Tibial nerve (tissue), 4 donors: ENCODE measurements at places on chromosomes 4 and X.

DNA sequence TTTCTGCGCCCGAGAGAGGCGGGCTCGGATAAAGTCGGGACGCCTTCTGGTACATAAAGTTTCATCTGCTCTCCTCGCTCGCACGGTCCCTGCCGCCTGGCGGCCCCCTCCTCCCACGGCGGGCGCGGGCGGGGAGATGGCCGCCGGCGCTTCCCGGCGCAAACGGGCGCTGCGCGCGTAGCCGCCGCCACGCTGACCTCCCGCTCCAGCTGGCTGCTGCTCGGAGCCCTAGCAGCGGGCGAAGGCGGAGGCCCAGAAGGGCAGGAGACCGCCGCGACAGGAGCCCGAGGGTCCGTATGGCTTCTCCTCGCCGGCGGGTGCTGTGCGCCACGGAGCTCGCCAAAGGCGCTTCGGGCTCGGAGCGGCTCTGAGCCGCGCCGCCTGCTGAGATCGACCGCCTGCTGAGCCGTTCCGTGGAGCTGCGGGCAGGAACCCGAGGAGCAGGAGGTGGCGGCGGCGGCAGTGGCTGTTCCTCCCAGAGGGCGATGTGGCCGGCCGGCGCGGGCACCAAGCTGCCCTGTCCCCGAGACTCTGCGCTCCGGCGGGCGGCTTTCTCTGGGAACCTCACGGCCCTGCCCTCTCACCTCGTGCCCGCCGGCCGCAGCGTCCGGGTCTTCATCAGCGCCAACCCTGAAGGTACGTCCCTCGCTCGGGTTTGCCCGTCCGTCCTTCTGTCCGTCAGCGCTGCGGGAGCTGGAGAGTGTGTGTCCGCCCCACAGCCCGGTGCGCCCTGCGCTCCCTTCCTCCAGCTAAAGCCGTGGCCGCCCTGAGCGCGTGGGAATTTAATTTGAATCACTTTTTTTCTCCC, at the start of gene NWD2:
Gene NWD2, plus strand, starts transcription at position 161 of the 808 bp plus-strand sequence. Its CDS starts 325 bp downstream, at position 486.
- DNase-seq = no peak

GRCh38 chr4:143251779-143252178, 67.1 kb downstream of the USP38 start:
- no peak for DNase-seq

DNA sequence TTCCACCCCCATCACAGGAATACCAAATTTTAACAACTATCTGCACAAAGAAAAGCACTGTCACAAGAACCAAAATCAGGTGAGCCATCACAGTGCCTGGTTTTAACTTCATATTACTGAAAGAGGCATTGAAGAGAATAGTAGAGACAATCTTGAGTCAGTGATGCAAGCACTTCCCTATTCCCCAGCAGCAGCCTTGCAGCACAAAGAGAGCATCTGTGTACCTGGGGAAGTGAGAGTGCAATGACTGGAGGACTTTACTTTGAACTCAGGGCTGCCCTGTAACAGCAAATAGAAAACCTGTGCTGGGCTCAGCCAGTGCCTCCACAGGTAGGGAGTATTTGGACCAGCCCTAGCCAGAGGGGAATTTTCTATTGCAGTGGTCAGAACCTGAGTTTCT, 361.8 kb downstream of the TEX13C start:
- no peak for DNase-seq

- DNase-seq = no peak
Measured at GRCh38 chrX:67726018-67726417, 182.2 kb downstream of the AR start.

- no peak for DNase-seq
Measured at GRCh38 chr4:176875446-176875930, 82.8 kb upstream of the VEGFC start.

- peak; percentile 53 for DNase-seq
Measured at GRCh38 chrX:15242899-15243555, 26.9 kb downstream of the ASB9 start.

- DNase-seq = no peak
Measured at GRCh38 chrX:41630091-41630490, 58.7 kb upstream of the GPR34 start.

DNA sequence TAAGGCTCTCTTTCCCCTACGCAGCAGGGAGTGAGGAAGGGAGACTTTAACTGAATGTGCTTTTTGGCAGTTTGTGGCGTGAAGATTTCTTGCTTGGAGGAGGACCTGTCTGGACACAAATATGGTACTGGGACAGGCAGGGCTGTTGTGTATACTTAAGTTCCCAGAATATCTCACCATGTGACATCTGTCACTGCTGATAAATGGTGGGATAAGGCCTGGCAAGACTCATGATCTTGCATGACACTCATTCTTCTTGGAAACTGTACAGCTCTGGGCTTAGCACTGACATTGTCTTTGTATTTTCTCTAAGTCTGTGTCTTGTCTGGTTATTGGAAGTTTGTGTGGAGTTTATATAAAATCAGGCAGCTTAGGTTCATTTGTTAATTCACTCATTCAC, 93.1 kb downstream of the STK32B start:
- no peak for DNase-seq

- DNase-seq = no peak
Measured at GRCh38 chrX:125628435-125628834, 308.8 kb downstream of the TEX13C start.

DNA sequence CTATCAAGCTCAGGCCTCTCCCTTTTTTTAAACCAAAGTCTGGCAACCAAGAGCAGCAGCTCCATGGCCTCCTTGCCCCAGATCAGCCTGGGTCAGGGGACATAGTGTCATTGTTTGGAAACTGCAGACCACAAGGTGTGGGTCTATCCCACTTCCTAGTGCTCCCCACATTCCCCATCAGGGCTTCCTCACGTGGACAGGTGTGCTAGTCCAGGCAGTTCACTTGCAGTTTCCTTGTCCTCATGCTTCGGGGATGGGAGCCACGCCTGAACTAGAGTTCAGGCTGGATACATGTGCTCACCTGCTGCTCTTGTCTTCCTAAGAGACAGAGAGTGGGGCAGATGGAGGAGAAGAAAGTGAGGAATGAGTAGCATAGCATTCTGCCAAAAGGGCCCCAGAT, 21.5 kb downstream of the SLC34A2 start:
- no peak for DNase-seq
